ENCODE measurements at places on chromosomes 13 and 19. TPM values are rescaled to one million over a fixed set of nuclear protein-coding genes. Genes with fewer than 3 reads are reported as not detected.

The IGFL2 gene
- not detected for total RNA-seq

DNA sequence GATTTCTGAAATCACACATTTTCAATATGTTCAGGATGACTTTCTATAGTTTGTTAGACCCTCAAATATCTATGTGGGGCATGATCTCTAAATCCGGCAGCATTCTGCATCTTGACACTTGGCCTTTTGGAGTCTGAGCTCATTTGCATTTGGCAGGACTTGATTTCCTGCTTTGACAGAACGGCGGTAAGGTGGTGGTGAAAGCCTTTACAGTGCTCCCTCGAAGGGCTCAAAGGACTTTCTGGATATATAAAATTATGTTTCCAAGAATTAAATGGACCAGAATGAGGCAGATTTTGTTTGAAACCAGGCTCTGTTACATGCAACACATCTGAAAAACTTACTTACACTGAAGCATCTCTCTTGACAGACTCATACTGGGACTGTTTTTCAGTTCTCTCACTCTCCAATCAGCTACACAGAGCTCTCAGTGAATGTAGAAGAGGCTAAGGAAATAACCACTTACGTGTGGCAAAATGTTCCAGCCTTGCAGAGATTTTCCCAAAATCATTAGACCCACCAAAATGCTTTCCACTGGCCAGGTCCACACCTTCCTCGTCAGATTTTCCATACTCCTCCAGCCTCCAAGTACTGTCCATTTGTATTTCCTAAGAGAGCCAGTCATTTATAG, 207.2 kb downstream of the SPRY2 start:
- DNase-seq = no peak
- peaks cover 1% of the 10 kb centered on the region for H3K27me3 ChIP-seq
- H3K4me1 ChIP-seq = no peaks in the 10 kb centered on the region
- H3K4me3 ChIP-seq = no peak overlapping the region
- H3K27ac ChIP-seq = no peak overlapping the region

- no peaks in the 10 kb centered on the region for H3K36me3 ChIP-seq
- no peak for DNase-seq
- H3K27ac ChIP-seq = no peak overlapping the region
- peaks cover 16% of the 10 kb centered on the region for H3K4me1 ChIP-seq
- H3K4me3 ChIP-seq = peak overlapping the region; percentile 57
These were observed 14.9 kb upstream of the LATS2 start for GRCh38 chr13:21076253-21076652.

DNA sequence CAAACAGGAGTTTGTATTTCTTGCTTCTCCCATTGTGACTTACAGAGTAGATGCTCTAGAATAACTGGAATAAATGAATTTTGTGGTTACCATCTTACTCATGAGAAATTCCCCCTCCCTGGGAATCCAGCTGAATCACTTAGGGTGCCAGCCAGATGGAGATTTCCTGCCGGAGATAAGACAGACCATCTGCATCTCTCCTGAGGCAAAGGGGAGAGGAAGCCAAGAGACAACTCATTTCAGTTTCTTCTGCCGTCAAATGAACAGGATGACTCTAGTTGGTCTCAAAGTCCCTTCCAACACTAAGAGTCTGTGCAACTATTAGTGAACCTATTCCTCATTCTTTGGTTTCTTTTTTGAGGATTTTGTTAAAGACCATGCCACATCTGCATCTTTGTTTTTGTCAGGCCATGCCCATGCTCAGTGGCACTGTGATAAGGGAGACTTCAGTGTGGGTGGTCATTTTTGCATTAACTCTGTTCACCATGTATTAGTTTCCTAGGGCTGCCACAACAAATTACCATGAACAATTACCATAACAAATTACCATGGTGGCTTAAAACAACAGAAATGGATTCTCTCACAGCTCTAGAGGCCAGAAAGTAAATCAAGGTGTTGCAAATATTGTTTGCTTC, 112.8 kb downstream of the NDFIP2 start:
- H3K36me3 ChIP-seq = no peaks in the 10 kb centered on the region
- H3K4me1 ChIP-seq = no peaks in the 10 kb centered on the region
- DNase-seq = no peak

DNA sequence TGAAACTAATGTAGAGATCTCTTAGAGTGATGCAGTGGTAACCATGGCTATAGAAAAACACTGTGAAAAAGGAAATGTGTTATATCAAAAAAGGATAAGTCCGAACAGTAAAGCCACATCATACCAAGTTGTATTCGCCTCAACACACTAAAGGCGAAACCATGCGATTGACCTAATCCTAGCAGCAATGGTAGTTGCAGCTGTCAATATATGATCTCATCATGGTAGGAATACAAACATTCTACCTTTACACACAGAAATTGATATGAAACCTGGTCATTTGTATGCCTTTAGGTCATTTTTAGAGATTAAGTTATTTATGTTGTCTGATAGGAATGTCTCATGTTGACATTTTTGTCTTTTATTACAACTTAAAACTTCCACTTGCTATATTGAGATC, 271.9 kb downstream of the SLITRK6 start:
- H3K27ac ChIP-seq = no peak overlapping the region
- no peak overlapping the region for H3K4me3 ChIP-seq
- H3K4me1 ChIP-seq = no peaks in the 10 kb centered on the region
- DNase-seq = no peak
- H3K27me3 ChIP-seq = no peaks in the 10 kb centered on the region

All from activated B cell treated with CpG ODN at 0.5 μM for 24 hours (primary cell).